ENCODE measurements at places on chromosomes 13 and 19.

DNA sequence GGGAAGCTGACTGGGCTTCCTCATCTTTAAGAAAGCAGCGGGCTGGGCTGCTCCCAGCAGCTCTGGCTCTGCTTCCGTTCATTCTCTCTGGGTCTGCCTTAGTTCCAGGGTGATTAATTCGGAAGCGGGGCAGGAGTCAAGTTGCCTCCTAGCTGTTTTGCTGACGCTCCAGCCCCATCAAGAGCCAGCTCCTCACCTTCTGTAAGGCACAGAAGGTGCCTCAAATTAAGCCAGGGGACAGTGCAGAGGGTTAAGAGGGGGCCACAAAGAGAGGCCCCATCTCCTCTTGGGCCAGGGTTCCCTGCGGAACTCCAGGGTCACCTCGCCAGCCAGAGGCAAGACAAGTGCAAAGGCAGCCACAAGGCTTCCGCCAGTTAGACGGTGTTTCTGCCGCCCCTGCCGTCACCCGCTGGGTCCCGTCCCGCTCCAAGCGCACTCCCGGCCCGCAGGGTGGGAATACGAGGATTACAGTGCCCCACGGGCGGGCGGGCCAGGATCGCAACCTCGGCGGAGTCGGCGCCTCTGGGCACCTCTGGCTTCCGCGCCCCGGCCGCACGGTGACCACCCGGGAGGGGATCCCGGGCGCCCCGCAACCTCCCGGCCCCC, 508 bp downstream of the SLC15A1 start:
- DNase-seq, result no peak

DNA sequence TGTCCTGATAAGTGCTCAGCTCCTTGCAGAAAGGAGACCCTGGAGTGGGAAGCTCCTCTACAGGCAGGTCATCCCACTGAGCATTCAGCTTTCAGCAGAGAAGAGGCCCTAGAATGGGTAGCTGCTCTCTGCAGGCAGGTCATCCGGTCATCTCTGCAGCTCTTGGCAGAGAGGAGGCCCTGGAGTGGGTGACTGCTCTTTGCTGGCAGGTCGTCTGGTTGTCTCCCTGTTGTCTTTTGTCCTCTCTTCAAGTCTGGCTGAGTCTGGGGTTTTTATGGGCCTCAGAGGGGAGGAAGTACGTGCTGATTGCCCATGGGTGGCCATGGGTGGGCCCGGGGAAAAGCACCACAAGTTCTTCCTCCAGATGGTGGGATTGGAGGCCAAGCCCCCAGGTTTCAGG, 250.3 kb upstream of the EDNRB start:
- no peak for DNase-seq

GRCh38 chr13:23678795-23679194, 108.6 kb downstream of the TNFRSF19 start:
- no peak for DNase-seq

DNA sequence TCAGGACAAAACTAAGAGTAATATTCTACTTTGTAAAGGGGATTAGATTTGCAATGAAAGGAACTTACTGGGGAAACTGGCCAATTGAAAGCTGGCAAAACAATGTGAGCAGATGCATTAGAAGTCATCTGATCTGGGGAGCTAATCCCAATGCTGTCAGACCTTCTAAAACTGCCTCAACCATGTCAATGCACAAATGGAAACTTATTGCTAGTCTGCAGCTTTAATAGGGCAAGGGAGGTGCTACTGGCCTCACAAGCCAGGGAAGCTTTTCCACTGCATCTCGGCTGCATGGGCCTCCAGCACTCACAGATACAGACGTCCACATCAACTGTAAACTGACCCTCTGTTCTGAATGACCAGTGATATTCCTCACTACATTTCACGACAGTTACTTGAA, 154.2 kb downstream of the LHFPL6 start:
- no peak for DNase-seq

DNA sequence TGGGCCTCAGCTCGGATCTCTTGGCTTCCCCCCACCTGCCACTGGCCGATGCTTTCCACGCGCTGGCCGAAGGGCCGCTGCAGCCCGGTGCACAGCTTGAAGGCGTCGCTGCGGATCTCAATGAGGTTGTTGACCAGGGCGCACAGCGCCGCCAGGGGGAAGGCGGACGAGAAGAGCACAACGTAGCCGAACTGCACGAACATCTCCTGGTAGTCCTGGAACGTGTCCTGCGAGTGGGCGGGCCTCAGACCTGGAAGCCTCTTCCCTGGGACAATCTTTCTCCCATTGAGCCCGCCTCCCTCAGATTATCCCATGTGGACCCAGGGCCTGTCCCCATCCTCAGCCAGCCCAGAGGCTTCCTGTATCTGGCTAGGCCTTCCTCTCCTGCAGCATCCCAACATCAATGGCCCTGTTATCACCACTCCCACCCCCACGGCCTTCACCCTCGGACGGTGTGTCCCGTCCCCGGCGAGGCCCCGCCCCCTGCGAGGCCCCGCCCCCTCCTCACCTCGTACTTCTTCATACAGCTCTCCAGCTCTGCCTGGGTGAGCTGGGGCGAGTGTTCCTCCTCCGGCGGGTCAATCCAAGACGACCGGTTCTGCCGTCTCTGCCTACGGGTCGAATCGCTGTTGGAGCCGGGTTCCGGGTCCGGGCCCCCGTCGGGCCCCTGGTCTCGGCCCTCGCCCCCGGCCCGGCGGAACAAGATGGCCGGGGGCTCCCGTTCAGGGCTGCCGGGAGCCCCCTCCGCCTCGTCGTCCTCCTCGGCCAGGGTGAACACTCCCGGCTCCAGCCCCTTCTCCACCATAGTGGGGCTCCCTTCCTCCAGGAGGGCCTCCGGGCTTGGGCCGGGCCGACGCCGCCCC, 6.8 kb downstream of the ANO8 start:
- DNase-seq, result peak; percentile 52

GRCh38 chr13:40813667-40814454, 24.4 kb downstream of the SLC25A15 start:
- no peak for DNase-seq

GRCh38 chr19:45151821-45152503, 8.8 kb downstream of the NKPD1 start:
- no peak for DNase-seq

DNA sequence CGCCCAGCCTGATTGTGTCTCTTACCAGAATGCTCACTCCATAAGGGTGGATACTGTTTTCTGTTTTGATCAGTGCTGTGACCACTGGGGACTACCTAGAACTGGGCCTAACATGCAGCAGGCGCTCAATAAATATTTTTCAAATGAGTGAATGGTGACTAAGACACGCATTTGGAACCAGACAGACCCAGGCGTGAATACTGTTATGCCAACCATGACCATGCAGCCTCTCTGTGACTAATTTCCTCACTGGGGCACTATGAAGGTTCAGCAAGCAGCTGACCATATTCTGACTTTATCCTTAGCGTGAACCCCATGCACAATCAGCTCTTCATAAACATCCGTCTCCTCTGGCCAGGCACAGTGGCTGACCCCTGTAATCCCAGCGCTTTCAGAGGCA, 13.0 kb upstream of the SPC24 start:
- no peak for DNase-seq

- peak; percentile 12 for DNase-seq
These were observed 564 bp downstream of the SPART start for GRCh38 chr13:36345438-36346221.

DNA sequence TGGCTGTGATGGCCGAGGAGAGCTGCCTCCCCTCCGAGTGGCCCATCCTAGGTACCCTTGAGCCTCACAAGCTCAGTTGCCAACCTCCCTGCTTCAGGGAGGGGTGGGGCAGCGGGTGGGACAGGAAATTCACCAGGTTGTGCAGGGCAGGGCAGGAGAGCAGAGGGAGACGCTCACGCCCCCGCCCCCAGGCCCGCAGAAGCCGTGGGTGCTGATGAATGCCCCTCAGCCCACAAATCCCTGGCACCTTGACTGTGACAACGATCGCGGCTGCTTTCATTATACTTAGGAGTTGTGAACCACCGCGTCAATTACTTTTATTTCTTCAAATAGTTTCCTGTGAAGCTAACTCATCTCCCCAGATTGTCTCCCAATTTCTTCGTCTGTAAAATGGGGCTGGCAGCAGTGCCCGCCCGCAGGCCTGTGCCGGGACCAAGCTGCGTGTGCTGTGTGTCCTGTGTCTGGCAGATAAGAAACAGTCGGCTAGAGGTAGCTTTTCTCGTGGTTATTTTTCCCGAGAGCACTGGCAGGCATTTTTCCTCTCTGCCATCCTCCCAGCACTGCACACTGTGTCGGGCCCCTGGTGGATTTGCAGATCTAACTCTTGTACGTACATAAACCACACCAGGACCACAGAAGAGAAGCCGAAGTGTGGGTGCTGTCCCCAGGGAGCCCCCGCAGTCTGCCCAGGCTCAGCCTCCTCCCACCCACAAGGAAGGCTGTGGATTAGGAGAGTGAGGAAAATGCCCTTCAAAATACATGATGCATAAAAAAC, 7.9 kb upstream of the RASA3 start:
- peak; percentile 30 for DNase-seq

- peak; percentile 34 for DNase-seq
These were observed 12.4 kb upstream of the ELAVL1 start for GRCh38 chr19:8017808-8018207.

DNA sequence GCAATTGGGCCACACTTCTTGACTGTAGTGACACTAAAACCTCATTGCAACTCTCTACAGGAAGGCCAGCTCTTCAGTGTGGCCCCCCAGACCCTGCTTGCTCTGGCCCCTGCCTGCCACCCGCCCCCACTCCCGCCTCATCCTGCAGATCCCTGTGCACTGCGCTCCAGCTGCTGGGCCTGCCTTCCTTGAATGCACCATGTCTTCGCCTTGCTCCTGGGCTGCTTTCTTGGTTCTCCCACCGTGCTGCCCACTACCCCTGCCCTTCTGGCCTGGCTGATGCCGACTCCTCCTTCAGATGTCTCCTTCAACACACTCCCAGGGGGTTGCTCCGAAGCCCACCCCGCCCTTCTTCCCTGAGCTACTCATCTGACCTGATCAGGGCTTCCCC, 98.2 kb downstream of the SIPA1L3 start:
- DNase-seq, result no peak

DNA sequence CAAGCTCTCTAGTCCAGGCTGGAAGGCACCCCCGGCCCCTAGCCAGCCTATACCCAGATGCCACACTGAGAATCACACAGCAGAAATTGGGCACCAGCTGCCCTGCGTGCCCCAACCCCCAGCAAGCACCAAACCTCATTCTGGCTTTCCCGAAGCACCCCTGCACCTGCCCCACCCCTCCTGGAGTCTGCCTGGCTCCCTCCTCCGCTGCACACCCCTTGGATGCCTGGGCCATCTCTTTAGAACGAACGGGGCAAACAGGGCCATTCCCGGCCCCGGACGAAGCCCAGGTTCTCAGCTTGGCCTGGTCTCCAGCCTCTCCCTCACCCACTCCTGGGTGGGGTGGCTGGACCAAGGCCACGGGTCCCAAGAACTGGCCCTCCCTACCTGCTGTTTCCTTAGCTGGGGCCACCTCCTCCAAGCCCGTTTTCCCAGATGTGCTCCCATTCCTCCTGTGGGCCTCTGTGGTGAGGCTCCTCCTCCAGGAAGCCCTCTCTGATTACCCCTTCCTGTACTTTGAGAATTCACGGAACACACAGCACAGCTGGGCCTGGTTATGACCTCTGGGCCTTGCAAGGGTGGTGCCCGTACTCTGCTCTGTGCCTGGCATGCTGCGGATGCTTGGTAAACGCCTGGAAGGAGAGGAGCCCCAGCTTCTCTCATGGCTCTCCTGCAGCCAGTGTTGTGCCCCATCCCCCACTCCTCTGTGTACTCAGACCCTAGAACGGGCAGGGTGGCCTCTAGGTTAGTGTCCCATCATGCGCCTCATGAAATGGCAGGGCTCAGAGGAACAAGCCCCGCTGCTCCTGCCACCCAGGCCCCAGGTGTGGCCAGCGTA, 21.4 kb downstream of the CEBPG start:
- no peak for DNase-seq

- DNase-seq, result no peak
These were observed 5.8 kb downstream of the CRYL1 start for GRCh38 chr13:20519875-20520274.

DNA sequence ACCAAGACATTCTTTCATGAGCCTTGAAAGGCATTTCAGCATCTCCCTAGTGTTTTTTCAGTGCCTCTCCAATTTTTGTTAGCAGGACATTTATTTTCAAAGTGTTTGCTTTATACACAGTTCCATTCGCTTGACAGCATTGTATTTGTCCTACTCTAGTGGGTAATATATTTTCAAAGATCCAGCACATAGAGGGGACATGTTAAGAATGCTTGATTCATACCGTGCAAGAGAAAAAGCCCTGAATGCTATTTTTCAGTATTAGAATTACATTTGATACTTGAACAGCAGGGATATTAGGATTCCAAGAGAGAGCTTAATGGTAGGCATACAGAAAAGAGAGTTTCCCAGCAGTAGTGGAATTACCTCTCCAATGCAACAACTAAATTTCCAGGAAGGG, 21.3 kb downstream of the ERICH6B start:
- no peak for DNase-seq

GRCh38 chr19:58474997-58475713, 997 bp upstream of the ZNF446 start:
- no peak for DNase-seq

DNA sequence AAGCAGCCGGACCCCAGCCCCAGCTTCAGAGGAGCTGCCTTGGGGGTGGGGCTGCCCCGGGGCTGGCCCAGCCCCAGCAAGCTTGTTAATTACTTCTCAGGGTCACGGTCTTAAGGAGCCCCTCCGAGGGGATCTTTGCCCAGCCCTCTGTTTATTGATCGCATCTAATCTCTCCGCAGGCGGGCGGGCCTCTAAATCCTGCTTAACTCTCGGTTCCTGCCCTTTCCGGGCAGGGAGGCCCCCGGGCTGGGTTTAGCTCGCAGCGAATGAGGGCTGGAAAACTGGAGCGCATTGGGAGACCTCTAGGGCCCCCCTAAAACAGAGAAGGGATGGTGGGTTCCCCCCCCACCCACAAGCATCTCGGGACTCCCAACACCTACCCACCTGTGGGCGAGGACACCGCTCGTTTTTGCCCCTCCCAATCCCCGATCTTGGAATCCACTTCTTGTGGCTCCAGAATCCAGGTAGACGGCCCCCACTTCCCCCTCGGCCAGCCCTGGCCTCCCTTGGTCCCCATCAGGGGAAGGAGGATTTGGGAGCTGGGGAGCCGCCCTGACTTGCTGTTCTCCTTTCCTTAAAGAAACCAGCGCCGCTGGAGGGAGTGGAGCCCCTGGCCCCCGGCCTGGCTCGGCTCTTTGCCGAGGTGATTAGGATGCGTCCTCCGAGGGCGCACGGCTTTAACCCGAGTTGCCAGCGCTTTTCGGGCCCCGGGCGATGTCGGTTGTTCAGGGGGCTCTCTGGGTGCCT, 59.5 kb upstream of the ADGRL1 start:
- DNase-seq, result no peak

- no peak for DNase-seq
These were observed 4.3 kb downstream of the KIRREL2 start for GRCh38 chr19:35860818-35861639.

DNA sequence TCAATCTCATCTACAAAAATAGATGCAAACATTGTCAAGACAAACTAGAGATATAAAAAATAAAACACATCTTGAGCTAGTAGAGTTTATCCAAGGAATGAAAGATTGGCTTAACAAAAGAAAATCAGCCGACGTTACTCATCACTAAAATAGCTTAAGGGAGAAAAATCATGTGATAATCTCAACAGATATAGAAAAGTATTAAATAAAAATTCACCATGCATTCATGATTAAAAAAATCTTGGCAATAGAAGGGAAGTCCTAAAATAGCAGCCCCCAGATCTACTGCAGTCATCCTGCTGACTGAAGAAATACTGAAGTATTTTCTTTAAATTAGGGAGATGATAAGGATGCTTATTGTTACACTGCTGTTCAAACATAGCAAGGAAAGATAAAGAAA, 12.6 kb upstream of the DCLK1 start:
- no peak for DNase-seq

- no peak for DNase-seq
These were observed 53.9 kb downstream of the RBM26 start for GRCh38 chr13:79352107-79352506.
